Endothelial cell of umbilical vein (primary cell): ENCODE measurements at places on chromosomes 5 and 9. TPM values are rescaled to one million over a fixed set of nuclear protein-coding genes. Genes with fewer than 3 reads are reported as not detected.

The ST8SIA4 gene
- total RNA-seq = 25.0 and 28.3 TPM in 2 replicates

GRCh38 chr9:134283111-134283515 is 43.1 kb upstream of the RXRA start:
- DNase-seq = peak; percentile 28
- H3K4me1 ChIP-seq = no peaks in the 10 kb centered on the region
- H3K36me3 ChIP-seq = no peaks in the 10 kb centered on the region

- no peaks in the 10 kb centered on the region for H3K36me3 ChIP-seq
- H3K4me1 ChIP-seq = no peaks in the 10 kb centered on the region
- no peak for DNase-seq
- no peak overlapping the region for H3K27ac ChIP-seq
These were observed 367.9 kb upstream of the ADAMTSL1 start for GRCh38 chr9:18106006-18106560.

DNA sequence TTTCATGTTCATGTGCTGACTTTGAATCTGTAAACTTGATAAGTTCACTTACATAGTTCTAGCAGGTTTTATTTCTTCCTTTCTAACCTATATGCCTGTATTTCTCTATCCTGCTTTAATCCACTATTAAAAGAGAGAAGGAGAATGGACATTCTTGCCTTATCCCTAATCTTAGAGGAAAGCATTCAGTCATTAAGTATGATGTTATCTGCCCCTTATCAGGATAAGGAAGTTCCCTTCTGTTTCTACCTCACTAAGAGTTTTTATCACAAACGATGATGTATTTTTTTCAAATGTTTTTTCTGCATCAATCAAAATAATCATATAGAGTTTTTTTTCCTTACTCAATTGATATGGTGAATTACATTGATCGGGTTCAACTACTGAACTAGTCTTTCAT is 33.1 kb downstream of the DRD1 start:
- no peak overlapping the region for H3K27ac ChIP-seq
- no peak overlapping the region for H3K4me3 ChIP-seq
- H3K36me3 ChIP-seq = no peaks in the 10 kb centered on the region
- no peaks in the 10 kb centered on the region for H3K27me3 ChIP-seq
- DNase-seq = no peak

- no peak for DNase-seq
- H3K27ac ChIP-seq = no peak overlapping the region
- peaks cover 8% of the 10 kb centered on the region for H3K4me1 ChIP-seq
- no peaks in the 10 kb centered on the region for H3K27me3 ChIP-seq
These were observed 1.8 kb downstream of the RNF130 start for GRCh38 chr5:180069589-180070247.

- no peak for DNase-seq
- H3K27ac ChIP-seq = no peak overlapping the region
- H3K36me3 ChIP-seq = no peaks in the 10 kb centered on the region
- H3K27me3 ChIP-seq = no peaks in the 10 kb centered on the region
- no peak overlapping the region for H3K4me3 ChIP-seq
These were observed 223.6 kb downstream of the NMUR2 start for GRCh38 chr5:152181461-152181860.
